ENCODE measurements at places on chromosomes 5 and 9.

GRCh38 chr5:61167382-61167781 lies 5.1 kb upstream of the SMIM15 start:
- no peak for DNase-seq

DNA sequence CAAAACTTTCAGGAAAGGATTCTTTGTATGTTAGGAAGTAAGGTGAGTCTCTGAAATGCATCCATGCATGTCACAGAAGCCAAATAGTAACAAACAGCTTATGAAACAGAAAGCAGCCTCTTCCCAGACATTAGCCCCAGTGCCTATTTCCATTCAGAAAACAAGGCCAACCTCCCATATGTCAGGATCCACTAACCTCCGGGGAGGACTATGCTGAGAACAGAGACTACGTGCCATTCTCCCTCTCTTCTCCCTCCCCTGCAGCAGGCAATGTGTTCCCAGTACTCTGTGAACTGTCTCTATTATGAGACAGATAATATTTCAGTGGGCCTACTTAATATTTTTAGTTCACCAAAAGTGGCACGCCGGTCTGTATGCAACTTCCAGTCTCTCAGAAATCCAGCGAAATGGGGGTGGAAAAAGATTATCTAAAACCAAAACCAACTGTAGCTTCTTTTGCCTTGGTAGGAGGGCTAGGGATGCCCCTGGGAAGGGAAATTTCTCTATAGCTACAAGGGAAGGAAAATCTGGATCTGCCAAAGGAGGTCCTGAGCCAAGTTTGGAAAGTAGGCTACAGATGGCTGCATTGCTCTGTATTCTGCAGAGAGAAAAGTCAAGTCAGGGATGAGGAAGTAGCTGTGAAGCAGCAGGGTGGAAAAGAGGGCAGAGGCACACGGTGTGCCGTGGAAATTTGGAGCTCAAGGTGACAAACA lies 42.0 kb downstream of the VLDLR start:
- DNase-seq, result no peak

GRCh38 chr9:93676310-93677047 lies 100.1 kb downstream of the PHF2 start:
- no peak for DNase-seq

GRCh38 chr9:12274577-12274976 lies 418.6 kb upstream of the TYRP1 start:
- no peak for DNase-seq

DNA sequence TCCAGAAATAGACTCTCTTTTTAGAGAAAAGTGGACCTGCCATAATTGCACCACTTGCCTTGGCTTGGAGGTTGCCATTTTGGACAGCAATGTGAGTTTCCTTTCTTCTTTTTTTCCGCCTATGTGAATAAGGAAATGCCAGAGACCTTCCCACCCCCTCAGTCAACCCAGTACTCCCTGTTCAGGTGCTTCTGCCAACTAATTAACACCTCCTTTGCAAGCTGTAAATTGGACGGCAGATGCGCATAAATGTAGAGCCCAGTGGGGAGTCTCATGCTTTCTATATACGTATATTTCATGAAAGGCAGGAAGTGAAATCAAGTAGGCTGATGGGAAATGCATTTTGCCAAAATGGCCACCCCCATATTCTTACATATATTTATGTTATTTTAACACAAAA lies 269.8 kb upstream of the RFX3 start:
- no peak for DNase-seq

DNA sequence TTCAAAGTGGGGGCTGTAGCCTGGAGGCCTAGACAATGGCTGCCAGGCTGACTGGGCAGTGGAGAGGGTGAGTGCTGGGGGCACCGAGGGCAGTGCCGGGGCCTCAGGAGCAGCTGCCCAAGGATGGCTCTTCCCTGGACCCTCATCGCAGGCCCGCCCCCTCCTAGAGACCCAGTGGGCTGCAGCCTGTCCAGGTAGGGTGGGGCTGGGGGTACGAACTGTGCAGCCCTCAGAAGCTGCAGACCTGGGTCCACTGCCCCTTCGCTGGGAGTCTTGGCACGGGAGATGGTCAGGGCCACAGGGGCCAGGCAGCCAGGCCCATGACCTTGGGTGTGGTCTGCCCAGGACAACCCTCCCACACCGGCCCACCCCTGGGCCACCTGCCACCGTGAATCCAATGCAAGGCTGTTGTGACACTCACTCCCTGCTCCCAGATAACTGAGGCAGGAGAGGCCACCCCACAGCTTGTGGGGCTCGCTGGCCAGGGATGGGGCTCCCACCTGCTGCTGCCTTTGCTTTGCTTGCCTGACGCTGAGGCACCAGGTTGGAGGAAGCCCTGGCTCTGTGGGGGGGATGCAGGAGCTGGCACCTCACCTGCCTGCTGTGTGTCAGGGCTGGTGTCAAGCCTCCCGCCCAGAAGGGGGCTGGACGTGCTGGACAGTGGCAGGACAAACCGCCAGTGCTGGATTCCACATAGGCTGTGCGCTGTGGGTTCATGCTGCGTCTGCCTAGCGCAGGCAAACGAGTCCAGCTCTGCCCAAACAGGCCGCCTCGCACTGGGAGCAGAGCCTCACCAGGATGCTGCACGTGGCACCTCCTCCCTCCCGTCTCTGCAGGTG lies 23.1 kb upstream of the SLC9A3 start:
- no peak for DNase-seq

- DNase-seq, result no peak
These were observed 34.7 kb downstream of the FBXW2 start for GRCh38 chr9:120758544-120758943.

Data from NCI-H1092 (cell line).